CD4-positive, alpha-beta T cell (primary cell): ENCODE measurements at places on chromosomes 7 and 10.

GRCh38 chr7:68807666-68808065 is 790.6 kb upstream of the AUTS2 start:
- no peak for DNase-seq

GRCh38 chr10:35126062-35126529 is 550 bp upstream of the CREM start:
- DNase-seq, result no peak

GRCh38 chr10:46520941-46521340 is 35.5 kb downstream of the GPRIN2 start:
- DNase-seq, result no peak

DNA sequence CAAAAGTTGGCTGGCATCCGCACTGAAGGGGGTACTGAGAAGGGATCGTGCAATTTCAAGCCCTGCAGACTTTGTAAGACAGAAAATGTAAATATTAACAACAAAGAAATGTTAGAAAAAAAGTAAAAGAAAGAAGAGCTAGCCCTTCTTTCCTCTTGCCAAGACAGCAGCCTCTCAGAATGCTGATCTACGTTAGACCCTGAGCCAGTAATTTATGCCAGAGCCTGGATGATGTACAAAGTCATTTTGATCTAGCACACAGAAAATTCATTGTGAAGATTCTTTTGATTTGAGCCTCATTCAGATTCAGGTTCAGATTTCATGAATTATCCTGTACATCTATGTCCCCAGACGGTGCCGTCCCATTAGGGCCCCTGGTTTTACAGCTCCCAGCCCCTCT is 105.2 kb downstream of the PRKCQ start:
- no peak for DNase-seq

DNA sequence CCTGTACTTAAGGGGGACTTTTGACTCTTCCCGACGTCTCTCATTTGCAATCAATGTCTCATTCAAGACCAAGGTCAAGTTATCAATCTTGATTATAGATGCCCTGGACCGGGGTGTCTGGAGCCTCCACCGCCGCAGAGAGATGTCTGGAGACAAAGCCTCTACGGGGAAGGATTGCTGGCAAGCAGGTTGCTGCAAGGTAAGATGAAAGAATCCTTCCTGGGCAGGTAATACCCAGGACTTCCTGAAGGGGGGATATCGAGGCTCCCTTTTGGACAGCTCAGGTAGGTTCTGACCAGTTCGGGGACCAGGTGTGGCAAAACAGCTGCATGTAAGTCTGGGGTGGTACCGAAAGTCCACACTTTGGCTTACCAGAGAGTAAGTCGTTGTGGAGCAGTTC is 12.5 kb upstream of the CUX1 start:
- peak; percentile 10 for DNase-seq

GRCh38 chr7:156662277-156662676 is 21.7 kb downstream of the RNF32 start:
- DNase-seq, result no peak

GRCh38 chr10:88865281-88865876 is 13.7 kb upstream of the ANKRD22 start:
- no peak for DNase-seq

- DNase-seq, result no peak
These were observed 171.9 kb downstream of the USP6NL start for GRCh38 chr10:11439523-11440053.

DNA sequence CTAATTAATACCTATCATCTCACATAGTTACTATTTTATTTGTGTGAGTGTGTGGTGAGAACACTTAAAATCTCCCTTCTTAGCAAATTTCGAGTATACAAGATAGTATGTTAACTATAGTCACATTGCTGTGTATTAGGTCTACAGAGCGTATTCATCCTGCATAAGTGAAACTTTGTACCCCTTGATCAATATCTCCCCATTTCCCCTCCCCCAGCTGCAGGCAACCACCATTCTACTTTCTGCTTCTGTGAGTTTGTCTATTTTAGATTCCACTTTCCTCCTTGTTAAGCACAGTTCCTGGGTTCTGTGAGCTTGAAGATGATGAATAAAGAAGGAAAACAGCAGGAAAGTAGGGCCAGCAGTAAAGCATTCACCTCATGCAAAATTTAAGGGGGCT is 42.4 kb downstream of the MRPS33 start:
- no peak for DNase-seq

- DNase-seq, result no peak
These were observed 1.5 kb downstream of the FAM13C start for GRCh38 chr10:59360605-59361405.

GRCh38 chr7:149865437-149865836 is 8.3 kb upstream of the ATP6V0E2 start:
- peak; percentile 81 for DNase-seq

GRCh38 chr7:82778021-82778420 is 334.4 kb upstream of the CACNA2D1 start:
- DNase-seq, result no peak

DNA sequence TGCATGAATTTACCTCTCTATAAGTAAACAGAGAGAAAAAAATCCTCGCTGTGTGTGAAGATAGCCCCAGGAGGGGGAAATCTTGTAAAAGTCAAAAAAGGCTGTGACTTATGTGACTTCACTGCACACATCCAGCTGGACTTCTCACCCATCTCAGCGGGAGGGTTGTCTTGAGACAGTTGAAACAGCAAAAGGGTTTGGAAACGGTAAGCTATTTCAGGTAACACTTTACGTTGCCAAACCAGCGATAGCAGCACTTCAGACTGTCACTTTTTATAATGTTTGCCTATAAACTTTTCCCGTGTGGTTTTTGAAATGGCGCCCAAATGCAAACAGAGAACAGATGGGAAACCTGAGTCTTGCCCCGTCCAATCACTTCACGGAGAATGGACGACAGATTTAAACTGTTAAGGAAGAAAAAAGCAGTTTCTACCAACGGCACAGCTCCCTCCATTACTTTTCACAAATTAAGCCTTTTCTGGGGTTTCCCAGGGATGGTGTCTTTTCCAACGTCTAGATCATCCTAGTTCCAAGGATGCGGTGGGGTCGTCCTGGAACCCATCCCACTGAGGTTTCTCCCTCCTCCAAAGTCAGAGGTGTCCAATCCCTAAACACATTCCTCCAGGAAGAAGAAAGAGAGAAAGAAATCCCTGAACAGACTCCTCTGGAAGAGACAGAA is 25.2 kb downstream of the FGFR2 start:
- DNase-seq, result no peak

DNA sequence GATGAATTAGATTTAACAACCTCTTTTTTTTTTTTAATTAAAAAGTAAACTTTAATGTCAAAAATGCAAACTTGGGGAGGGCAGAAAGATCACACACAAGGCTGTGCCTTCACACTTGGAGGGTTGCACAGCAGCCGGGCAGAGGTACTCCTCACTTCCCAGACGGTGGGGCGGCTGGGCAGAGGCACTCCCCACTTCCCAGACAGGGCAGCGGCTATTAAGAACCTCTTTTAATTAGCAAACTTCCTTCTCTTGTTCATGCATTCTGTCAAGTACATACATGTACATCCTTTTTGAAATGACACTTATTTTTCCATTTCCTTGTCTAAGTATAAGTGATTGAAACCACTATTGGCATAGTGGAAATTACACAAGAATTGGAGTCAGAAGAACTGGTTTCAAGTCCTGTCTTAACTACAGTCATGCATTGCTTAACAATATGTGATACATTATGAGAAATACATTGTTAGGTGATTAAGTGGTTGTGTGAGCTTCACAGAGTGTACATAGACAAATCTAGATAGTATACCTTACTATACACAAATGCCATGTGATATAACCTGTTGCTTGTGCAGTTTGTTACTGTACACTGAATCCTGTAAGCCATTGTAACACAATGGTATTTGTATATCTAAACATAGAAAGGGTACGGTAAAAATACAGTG is 26.5 kb downstream of the BTRC start:
- no peak for DNase-seq

DNA sequence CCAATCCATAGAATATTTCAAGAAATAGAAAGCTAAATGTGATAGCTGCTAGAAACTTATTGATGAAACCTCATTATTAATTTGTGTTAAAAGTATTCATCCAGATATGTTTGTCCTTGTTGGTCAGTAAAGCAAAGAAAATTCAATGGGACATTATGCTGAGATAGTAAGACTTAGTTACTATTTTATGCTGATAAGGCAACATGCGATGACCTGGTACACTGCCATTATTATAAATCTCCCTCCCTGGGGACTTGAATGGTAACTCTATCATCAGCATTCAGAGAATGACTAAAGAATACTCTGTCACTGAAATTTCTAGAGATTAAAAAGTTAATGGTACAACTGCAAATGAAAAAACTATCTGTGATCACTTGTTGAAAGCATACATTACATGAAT is 54.9 kb downstream of the ARHGAP12 start:
- no peak for DNase-seq

DNA sequence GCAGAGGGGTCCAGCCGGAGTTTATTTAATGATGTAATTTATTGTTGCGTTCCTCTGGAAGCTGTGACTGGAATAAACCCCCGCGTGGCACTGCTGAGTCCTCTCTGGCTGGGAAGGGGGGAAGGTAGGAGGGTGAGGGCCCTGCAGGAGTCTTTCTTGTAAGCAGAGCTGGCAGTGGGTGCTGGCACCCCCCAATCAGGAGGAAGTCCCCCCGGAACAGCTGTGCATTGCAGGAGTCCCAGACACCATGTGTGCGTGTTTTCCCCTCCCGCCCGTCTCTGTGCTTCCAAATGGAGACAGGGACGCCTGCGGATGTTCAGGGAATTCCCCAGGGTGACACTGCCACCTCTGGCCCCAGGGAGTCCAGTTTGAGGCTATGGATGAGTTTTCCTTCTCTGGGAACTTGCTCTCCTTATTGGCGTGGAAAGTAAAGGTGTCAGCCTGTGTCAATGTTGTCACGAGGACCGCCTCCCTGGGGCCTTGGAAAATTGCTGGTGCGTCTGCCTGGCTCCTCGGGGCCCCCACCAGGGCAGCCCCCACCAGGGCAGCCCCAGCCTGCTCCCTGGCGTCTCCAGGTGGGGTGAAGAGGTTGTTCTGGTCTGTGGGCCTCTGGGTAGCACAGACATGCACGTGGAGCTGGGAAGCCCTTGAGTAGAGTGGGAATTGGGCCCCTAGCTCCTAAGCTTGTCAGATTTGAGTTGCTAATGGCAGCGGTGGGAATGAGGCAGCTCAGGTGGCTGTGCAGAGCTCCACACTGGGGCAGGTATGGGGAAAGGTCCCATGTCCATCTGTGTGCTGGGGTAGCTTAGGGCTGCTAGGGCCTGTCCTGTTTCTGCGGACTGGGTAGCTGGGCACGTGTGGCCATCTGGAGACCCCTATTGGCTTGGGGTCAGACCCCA is 2.7 kb downstream of the FZD9 start:
- no peak for DNase-seq

DNA sequence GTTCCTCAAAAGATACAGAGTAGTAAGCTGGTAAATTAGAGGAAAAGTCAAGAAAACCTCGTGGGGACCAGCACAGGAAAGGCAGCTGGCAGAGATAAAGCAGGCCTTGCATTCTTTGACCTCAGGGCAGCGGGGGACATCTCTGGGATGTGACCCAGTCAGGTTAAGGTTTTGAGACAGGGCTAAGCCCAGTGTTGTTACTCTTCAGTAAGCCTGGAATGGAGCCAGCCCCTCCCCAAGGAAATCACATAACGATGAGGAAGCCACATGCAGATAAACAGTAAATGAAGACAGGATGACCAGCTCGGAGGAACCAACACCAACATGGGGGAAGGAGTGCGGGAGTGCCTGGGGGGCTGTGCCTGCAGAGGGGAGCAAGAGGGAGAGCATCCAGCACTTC is 99.6 kb downstream of the JAZF1 start:
- no peak for DNase-seq

GRCh38 chr7:27991006-27991528 is 189.5 kb downstream of the JAZF1 start:
- no peak for DNase-seq

GRCh38 chr10:50216418-50216817 is 34.9 kb downstream of the ASAH2 start:
- DNase-seq, result no peak

DNA sequence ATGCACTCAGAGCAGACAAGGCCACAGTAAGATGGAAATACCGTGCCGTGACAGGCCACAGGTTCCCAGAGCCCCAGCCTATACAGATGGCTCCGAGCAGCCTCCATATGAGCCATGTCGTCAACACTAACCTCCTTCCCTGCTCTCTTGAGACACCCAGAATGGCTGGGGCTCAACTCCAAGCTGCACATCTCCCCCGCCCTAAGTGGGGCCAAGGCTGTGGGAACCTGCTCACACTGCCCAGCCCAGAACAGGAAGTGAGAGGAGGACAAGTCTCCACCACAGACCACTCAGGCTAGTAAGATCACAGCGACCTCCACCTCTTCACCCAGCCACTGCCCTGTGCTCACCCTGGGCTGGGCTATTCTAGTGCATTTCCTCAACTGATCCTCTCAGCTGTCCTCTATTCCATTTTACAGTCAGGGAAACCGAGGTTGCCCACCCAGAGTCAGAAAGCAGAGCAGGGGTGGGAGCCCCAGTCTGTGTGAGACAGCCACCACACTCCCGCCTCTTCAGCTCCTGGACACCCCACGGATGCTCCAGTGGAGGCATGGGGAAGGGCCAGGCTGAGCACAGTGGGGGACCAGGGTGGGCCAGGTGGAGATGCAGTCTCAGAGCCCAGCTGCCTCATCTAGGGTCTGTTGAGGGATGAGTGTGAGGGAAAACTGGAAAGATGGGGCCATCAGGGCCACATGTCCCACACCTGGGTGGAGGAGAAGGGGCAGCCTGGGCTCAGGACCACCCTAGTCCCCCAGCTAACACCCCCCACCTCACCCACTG is 11.6 kb downstream of the GRID1 start:
- DNase-seq, result no peak

GRCh38 chr10:28627102-28627501 is 50.2 kb upstream of the BAMBI start:
- DNase-seq, result no peak

DNA sequence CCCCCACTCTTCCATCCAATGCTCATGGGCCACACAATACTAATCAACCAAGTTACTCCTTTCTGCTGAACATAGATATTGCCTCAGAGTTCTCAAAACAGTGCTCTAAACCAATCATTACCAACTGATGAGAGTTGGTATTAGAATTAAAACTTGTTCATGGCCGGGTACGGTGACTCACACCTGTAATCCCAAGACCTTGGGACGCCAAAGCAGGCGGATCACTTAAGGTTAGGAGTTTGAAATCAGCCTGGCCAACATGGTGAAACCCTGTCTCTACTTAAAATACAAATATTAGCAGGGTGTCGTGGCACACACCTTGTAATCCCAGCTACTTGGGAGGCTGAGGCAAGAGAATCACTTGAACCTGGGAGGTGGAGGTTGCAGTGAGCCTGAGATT is 8.2 kb downstream of the TM9SF3 start:
- DNase-seq, result no peak

DNA sequence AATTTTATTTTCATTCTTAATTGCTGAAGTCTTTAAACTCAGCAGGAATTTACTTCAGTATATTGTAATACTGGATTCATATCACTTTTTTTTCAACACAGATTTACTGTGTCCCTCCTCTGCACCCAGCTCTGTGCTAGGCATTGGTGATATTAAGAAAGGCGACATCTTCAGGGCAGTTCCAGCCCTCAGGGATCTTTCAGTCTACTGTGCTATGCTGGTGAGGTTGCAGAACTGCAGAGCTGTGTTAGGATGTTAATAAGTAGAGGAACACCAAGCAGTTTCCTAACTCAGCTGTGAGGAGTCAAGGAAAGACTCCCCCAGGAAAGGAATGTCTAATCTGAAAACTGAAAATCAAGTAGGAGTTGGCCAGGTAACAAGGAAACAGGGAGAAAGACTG is 158.2 kb upstream of the NPY start:
- DNase-seq, result no peak

GRCh38 chr10:129883029-129883428 is 81.0 kb downstream of the EBF3 start:
- no peak for DNase-seq
